ENCODE measurements at places on chromosomes 2 and 18.

GRCh38 chr18:50158866-50159653 lies 35.9 kb downstream of the MYO5B start:
- no peaks in the 10 kb centered on the region for H3K4me1 ChIP-seq
- no peaks in the 10 kb centered on the region for H3K36me3 ChIP-seq
- H3K27ac ChIP-seq, result no peak overlapping the region
- H3K27me3 ChIP-seq, result no peaks in the 10 kb centered on the region
- no peak for DNase-seq

DNA sequence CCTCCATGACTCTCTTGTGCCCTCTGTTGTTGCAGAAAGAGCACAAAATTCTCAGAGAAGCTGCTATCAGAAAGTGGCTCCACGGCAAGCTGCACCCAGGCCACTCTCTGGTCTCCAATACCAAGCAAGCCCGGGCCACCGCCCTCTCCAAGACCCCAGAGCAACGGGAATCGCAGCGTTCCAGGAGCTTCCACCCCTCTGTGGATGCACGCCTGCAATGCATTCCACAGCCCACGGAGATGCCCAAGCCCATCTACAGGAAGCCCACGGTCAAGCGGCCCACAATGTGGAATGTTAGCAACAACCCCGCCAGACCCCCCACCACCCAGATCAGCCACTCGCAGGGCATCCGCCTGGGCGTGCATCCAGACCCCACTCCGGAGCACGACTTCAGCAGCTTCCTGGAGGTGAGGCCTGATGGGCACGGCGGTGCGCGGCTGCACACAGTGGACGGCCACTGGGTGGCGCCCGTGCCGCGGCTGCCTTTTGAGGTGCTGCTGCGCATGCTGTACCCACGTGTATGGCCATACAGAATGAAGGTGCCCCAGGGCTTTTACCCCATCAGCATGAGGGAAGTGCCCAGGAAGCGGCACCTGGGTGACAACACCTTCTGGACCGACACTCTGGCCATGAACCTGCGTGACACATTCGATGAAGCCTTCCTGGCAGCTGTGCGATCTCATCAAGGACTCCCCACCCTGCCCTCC lies 6.3 kb downstream of the ANKRD53 start:
- no peaks in the 10 kb centered on the region for H3K4me1 ChIP-seq
- H3K27me3 ChIP-seq, result no peaks in the 10 kb centered on the region
- H3K4me3 ChIP-seq, result no peak overlapping the region
- H3K36me3 ChIP-seq, result no peaks in the 10 kb centered on the region

- no peak overlapping the region for H3K27ac ChIP-seq
- no peak overlapping the region for H3K4me3 ChIP-seq
- H3K36me3 ChIP-seq, result no peaks in the 10 kb centered on the region
- H3K4me1 ChIP-seq, result no peaks in the 10 kb centered on the region
Observed at GRCh38 chr2:128396946-128397345, 78.3 kb upstream of the HS6ST1 start.

DNA sequence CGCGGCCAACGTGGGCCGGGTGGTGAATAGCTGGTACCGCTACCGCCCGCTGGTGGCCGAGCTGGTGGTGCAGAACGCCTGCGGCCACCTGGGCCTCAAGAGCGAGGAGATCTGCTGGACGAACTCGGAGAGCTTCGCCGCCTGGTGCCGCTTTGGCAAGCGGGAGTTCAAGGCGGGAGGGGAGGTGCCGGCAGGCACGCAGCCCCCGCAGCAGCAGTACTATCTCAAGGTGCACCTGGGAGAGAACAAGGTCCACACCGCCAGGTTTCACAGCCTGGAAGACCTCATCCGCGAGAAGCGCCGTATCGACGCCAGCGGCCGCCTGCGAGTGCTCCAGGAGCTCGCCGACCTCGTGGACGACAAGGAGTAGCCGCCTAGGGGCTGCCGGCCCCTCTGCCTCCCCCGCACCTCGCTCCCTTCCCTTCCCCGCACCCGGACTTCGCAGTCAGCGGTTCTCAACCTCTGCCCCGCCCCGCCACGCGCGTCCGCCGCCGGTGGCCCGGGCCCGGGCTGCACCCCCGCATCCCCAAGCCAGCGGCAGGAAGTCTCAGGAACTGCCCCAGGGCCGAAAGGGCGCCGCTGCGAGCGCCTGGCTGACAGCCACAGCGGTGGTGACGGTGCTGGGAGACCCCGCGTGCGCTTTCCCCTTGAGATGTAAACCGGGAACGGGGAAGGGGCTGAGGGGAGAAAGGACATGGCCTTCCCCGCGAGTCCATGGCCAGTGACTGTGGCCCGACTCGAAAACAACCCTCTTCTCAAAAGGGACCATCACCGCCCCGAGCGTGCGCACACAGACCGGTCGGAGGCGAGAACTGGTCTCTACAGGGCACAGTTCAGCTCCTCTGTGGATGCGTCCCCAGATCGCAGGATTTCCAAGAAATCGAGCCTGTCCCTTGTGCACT lies 2.2 kb downstream of the LRATD1 start:
- DNase-seq, result peak; percentile 31
- no peaks in the 10 kb centered on the region for H3K4me1 ChIP-seq
- no peak overlapping the region for H3K4me3 ChIP-seq
- H3K27me3 ChIP-seq, result no peaks in the 10 kb centered on the region

GRCh38 chr2:86275384-86275799 lies 62.0 kb downstream of the REEP1 start:
- H3K27me3 ChIP-seq, result no peaks in the 10 kb centered on the region
- no peak overlapping the region for H3K27ac ChIP-seq
- H3K36me3 ChIP-seq, result no peaks in the 10 kb centered on the region
- DNase-seq, result no peak
- no peak overlapping the region for H3K4me3 ChIP-seq

All from MM.1S (cell line).